ENCODE measurements at places on chromosomes 11 and 22.

GRCh38 chr22:44869196-44869595 is 116.8 kb downstream of the ARHGAP8 start:
- DNase-seq = no peak

- DNase-seq = no peak
Observed at GRCh38 chr11:47177846-47178245, 1.2 kb upstream of the ARFGAP2 start.

DNA sequence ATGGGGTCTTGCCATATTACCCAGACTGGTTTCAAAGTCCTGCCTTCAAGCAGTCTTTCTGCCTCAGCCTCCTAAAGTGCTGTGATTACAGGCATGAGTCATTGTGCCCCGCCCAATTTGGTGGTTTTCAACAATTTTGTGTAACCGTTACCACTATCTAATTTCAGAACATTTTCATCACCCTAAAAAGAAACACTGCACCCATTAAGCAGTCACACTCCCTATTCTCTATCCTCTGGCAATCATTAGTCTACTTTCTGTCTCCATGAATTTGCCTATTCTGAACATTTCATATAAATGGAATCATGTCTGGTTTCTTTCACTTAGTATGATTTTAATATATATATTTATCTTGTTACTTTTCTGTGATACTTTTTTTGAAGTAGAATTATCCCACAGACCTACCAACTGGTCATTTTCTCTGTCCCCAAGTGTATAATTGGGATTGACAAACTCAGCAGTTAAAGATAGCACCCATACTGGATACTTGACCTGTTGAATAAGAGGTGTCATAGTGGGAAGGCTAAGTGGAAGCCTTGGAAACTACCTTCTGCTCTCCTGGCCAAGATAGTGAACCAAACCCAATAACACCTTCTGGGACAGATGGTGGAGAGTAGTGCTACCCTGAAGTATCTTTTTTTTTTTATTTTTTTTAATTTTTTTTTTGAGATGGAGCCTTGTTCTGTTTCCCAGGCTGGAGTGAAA is 64.8 kb downstream of the STIM1 start:
- DNase-seq = no peak

- DNase-seq = no peak
Observed at GRCh38 chr11:97615546-97615945, 1225.7 kb downstream of the JRKL start.

- DNase-seq = no peak
Observed at GRCh38 chr11:62463121-62463542, 44.3 kb downstream of the SCGB1A1 start.

GRCh38 chr11:102733232-102733875 is 8.6 kb upstream of the MMP8 start:
- DNase-seq = peak; percentile 73

DNA sequence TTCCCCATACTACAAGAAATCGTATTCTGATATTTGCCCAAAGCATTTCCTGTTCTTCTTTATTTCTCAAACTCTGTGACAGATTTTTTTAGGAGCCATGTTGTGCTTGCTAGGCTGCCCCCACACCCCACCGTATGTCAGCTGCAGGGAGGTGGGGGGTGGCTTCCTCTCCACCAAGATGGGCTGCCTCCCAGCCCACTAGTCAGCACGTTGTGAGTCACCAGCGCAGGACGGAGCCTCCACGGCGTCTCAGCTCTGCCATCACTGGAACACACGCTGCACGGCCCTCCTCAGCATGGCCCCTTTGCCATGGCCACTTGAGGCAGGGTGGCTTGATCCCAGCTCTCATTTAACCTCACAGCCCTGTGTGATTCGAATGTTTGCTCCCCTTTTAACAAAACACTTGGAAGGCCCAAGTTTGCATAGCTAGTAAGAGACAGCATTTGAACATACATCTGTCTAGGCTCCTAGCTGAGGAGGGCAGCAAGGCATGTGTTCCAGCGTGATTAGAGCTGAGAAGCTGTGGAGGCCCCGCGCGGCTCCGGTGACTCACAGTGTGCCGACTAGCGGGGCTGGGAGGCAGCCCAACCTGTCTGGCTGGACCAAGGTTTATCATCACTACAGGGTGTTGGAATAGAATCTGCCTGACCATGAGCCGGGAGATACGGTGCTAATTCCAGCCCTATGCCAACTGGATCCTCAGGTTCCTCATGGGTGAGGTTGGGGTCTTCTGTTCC is 180.7 kb upstream of the NCAM1 start:
- peak; percentile 42 for DNase-seq

DNA sequence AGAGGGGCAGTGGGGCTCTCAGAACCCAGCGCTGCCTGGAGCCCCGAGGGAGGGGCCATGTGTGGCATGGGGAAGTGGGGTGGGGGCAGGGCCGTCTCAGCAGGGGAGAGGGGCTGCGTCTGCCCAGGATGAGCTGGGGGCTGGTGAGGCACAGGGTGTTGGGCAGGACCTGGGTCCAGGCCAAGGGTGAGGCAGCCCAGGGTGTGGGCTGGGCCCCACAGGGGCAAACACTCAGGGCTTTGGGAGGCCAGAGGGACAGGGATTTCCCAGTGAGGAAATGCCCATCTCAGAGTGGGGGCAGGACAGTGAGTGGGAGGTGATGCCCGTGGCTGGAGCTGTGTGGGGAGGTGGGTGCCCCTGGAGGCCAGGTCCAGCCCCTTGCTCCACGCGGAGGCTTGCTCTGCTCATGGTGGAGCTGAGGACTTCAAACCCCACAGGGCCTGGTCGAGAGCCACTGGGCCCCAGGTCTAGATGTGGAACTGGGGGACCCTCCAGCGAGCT is 5.4 kb downstream of the PLXNB2 start:
- no peak for DNase-seq

DNA sequence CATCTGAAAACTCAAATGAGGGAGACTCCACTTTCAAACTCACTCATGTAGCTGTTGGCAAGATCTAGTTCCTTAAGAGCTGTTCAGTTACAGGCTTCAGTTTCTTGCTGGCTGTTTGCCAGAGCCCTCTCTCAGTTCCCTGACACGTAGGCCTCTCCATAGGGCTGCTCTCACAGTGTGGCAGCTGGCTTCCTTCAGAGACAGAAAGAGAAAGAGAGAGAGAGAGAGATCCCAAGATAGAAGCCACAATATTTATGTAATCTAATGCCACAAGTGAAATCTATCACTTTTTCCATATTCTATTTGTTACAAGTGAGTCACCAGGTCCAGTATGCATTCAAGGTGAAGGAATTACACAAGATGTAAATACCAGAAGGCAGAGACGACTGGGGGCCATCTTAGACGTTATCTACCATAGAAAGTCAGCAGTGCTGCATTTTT is 168.8 kb downstream of the RCN1 start:
- no peak for DNase-seq

- no peak for DNase-seq
Observed at GRCh38 chr22:22058633-22059290, 76.2 kb upstream of the TOP3B start.

GRCh38 chr11:16738947-16739815 is 734 bp downstream of the C11orf58 start:
- no peak for DNase-seq

- no peak for DNase-seq
Observed at GRCh38 chr11:35914816-35915215, 29.0 kb upstream of the LDLRAD3 start.

- DNase-seq = peak; percentile 73
Observed at GRCh38 chr11:92211576-92212167, 12.9 kb upstream of the FAT3 start.

DNA sequence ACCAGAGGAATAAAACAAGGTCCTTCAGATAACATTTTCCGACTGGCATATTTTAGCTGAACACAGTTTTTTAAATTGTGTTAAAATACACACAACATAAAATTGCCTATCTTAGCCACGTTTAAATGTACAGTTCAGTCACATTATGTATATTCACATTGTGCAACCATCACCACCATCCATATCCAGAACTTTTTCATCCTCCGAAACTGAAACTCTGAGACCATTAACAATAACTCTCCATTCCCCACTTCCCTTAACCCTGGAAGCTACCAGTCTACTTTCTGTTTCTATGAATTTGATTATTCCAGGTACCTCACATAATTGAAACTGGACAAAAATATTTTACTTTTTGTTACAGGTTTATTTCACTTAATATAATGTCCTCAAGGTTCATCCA is 213.3 kb downstream of the ETS1 start:
- no peak for DNase-seq

GRCh38 chr11:115129473-115130289 is 374.5 kb downstream of the CADM1 start:
- DNase-seq = peak; percentile 82

GRCh38 chr11:60265373-60266214 is 14.9 kb upstream of the MS4A4A start:
- DNase-seq = no peak

- DNase-seq = no peak
Observed at GRCh38 chr11:94379613-94380012, 21.6 kb downstream of the GPR83 start.

DNA sequence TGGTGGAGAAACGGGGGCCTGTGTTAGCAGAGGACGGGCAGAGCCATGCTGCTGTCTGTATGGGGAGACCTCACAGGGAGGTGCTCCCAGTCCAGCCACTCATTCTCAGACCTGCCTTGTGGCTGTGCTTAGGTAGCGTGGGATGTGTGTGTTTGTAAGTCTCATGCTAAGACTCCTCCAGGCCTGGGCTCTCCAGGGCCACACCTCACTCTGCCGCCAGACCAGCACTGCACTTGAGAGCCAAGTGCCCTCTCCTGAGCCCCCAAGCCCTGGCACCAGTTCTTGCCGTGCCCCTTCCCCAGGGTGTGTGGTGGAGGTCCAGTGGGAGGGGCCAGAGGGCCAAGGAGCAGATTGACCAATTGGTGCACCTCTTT is 108.8 kb downstream of the BCR start:
- no peak for DNase-seq

DNA sequence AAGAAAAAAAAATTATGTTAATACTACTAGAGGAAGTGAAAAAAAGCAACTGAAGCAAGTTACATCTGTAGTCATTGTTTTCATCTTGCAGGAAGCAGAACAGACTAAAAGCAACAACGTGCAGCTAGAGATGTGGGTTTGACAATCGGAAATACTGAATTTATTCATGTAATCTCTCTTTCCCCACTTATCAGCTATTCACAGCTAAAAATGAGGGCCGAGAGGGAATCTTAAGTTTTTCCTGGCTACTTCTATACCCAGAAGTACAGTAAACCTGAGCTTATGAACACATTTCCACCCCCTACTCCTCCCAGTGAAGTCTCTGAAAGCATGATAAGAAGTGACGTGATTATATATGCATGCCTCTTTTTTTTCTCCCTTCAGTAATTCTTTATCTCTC is 116.5 kb downstream of the SPON1 start:
- DNase-seq = no peak

DNA sequence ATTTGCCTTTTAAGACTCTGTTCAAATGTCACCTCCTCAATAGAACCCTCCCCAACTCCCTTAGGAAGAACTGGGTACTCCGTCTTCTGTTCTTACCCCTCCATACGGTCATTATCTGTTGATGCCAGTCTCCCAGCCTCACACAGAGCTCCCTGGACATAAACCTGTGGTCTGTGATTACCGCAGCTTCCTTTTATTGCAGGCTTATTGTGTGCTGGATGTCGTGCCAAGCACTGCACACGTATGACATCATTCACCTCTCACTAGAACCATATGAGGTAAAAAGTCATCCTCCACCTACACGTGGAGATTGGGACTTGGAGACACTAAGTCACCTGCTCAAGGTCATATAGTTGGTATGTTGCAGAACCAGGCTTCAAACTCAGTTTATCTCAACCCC is 15.3 kb downstream of the PTPN5 start:
- no peak for DNase-seq

DNA sequence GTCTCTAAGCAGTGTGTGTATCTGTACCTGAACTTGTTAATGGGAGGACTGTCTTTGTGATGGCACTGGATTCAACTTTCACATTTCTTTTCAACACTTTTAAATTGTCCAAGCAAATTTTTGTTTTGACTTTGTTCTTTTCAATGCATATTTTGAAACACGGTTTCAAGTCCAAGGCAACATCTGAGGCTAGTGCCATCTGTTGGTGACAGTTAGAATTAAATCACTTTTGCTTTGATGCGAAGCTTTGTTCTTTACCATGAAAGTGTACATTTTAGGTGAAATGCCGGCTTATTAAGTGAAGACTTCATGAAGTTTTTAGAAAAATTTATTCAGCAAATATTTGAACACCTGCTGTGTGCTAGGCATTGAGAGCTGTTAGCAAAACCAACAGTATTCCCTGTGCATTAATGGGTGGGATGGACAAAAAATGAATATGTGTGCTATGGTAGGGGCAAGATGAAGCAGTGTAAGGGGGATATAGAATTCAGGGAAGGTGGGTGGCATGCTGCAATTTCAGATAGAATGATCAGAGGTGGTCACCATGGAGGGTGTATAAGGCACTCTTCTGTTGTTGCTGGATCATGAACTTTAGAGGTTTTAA is 70.2 kb downstream of the DDX10 start:
- DNase-seq = no peak

GRCh38 chr22:43230971-43231723 is 44.2 kb upstream of the TTLL12 start:
- DNase-seq = peak; percentile 82
